Thoracic aorta endothelial cell (primary cell): ENCODE measurements at places on chromosomes 12 and 14. TPM values are rescaled to one million over a fixed set of nuclear protein-coding genes. Genes with fewer than 3 reads are reported as not detected.

The CCDC60 gene
- not detected in 2 replicates for total RNA-seq

The KRT78 gene
- total RNA-seq = not detected in 2 replicates

The GPRC5D gene
- total RNA-seq = not detected in 2 replicates

The ARMH4 gene
- 1.4 and 1.9 TPM in 2 replicates for total RNA-seq

The OLR1 gene
- total RNA-seq = not detected in 2 replicates

The TMBIM6 gene
- 402 and 473 TPM in 2 replicates for total RNA-seq

The NGB gene
- not detected in 2 replicates for total RNA-seq

The NDRG2 gene
- 0.22 TPM in 1 of 2 replicates, not detected in the other for total RNA-seq

The TAS2R42 gene
- total RNA-seq = not detected in 2 replicates

The ARHGEF40 gene
- 2.7 and 3.9 TPM in 2 replicates for total RNA-seq
